ENCODE measurements at places on chromosomes 12 and 14.

DNA sequence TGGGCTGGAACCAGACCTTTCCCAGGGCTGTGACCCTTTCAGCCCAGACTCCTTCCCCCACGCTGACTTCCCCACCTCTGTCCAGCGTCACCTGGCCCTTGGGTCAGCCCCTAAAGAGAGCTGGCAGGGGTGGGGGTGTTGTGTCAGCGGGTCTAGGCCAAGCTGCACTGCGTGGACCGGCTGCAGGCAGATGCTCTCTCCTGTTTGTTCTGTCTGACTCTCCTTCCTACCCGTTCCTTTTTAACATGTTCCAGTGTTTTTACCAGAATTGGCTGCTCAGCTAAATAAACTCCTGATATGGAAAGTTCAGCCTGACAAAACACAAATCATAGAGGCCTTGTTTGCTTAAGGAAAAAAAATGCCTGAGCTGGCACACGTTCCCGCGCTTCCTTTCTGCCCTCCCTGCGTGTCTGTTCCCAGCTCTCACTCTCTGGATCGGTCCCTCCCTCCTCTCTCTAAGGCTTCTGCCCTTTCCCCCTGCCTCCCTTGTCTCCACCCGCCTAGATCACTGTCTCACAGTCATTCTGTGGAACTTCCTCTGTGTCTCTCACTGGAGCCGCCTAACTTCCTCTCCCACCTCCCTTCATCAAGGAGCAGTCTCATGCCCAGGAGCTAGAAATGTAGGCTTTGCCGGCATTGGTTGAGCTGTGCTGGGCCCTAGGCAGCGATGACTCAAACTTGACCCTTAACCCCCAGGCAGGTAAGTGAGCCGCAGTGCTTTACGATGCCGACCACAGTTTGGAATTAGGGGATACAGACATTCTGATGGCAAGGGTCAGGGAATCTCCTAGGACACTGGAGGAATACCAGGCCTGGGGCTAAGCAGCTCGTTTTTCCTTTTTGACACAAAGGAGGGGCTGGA lies 15.5 kb upstream of the MLXIP start:
- peak; percentile 47 for DNase-seq

GRCh38 chr12:89760783-89761182 lies 52.1 kb upstream of the ATP2B1 start:
- DNase-seq, result no peak

GRCh38 chr12:54566792-54567191 lies 17.4 kb downstream of the PDE1B start:
- DNase-seq, result no peak

DNA sequence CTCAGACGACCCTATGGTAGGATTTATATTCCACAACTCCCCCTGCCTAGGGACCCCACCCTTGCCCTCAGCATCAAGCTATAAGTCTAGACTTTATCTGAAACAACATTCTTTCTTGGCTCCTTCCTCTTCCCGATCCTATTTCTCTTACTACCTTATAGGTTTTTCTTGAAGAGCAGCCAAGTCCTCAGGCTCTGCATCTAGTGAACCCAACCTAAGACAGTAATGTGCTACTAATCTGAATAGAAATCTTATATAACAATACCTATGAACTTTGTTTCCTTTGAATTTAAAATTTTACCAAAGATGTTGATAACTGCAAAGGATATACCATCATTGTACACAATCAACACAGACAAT lies 96.7 kb upstream of the BMP4 start:
- no peak for DNase-seq

- peak; percentile 30 for DNase-seq
Observed at GRCh38 chr14:36317650-36318049, 2.8 kb downstream of the MBIP start.

- DNase-seq, result no peak
Observed at GRCh38 chr14:76564471-76565422, 188.8 kb downstream of the ESRRB start.

DNA sequence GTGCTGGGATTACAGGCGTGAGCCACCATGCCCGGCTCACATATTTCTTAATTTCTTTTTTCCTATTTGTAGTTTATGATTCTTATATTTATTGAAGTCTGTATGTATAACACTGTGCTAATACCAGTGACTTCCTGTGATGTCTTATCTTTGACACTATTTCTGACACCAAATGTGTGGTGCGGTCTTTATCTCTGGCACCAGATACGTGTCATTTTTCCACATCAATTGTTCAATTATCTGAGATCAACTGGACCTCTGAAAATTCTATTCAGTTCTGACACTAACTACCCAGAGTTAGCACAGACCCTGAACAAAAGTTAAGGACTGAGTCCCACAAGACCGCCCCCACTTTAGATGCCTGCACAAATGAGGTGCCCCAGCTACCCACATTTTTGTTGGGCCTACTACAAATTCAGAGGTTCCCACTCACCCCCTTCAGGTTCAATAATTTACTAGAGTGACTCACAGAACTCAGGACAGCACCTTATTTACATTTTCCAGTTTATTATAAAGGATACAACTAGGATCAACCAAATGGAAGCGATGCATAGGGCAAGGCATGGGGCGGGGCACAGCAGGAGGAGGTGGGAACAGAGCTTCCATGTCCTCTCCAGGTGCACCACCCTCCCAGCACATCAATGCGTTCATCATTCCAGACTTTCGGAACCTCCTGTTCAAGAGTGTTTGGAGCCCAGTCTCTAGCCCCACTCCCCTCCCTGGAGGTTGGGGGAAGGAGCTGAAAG lies 11.6 kb upstream of the SRSF9 start:
- DNase-seq, result no peak

DNA sequence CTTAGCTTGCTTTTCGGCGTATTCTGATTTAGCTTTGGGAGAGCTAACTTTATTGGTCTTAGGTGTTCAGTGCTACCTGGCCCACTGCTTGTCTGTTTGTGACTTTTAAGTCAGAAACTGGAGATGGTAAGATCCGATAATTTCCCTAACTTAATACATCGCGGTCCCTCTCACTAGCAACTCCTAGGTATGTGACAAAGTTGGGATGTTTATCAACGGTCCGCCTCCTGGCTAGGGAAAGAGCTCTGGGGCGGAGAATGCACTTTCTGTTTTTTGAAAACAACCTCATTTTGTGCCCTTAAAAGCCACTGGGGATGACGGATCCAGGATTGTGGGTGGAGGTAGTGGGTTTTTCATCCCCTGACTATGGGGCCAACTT lies 1.2 kb downstream of the CDKN1B start:
- DNase-seq, result no peak

DNA sequence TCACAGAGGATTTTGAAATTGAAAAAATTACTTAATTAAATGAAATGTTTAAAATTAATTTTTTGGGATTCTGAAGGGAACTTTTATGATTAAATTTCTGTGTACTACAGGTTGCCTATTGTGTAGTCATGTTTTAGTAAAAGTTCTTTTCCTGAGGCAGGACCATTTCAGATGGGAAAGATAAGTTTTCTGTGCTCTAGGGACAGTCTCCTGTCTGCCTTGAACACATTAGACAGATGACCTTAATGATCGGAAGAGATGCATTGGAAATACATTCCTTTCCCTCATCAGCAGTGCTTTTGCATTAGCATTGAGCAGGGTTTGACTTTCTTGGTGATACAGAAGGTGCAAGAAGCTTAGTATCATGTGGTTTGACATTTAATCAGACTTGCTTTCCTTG lies 28.1 kb downstream of the CRADD start:
- no peak for DNase-seq

DNA sequence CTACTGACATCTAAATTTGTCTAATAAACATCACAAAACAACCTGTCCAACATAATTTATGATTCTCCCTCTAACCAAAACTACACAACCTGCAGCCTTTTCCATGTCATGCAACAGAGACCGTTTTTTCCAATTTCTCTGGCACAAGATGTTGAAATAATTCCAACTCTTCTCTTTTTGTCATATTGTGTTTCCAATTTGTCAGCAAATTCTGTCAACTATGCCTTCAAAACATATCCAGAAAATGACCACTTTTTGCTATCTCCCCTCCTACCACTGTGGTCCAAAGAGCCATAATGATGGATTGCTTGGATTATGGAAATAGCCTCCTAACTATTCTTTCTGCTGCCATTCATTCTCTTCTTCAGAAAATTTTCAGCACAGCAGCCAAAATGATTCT lies 31.3 kb upstream of the SSTR1 start:
- DNase-seq, result no peak

DNA sequence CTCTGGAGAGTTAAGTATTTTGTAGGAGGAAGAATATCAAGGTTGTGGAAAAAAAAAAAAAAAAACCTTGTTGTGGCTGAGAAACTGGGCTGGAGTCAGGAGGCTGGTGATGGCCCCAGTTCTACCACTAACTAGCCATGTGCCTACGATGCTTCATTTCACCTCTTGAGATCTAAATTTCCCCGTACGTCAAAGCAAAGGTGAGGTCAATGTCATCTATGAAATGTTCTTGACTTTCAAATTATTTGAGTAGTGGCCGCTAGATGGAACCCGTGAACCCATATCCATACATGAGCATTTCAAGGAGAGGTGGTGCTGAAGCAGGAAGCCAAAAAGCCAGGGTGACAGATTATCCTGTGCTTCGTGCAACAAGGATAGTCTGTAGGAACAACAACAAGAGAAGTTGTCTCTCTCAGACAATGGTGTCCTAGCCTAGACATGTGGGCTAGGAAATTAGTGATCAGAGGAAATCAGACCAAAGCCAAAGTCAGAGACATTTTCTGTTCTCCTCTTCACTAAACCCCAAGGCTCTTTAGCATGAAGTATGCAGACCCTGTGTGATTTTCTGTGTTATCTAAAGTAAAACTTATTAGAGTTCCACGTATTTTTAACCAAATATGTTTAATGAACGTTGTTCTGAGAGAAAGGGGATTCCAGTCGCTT lies 95.5 kb upstream of the ETV6 start:
- peak; percentile 41 for DNase-seq

DNA sequence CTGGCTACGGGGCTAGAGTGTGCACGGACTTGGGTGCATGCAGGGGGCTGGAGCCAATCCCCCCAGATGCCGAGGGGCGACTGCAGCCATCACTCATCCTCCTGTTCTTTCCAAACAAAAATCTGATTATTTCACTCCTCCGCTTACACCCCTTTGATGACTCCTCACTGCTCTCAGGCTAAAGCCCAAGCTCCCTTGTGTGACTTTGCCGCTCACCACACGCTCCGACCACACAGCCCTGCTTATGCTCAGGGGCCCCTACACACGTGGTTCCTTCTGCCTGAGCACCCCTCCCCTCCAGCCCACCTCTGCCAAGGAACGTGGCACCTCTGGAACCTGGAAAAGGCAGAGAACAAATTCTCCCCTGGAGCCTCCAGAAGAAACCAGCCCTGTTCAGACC lies 13.7 kb downstream of the CHFR start:
- DNase-seq, result no peak

DNA sequence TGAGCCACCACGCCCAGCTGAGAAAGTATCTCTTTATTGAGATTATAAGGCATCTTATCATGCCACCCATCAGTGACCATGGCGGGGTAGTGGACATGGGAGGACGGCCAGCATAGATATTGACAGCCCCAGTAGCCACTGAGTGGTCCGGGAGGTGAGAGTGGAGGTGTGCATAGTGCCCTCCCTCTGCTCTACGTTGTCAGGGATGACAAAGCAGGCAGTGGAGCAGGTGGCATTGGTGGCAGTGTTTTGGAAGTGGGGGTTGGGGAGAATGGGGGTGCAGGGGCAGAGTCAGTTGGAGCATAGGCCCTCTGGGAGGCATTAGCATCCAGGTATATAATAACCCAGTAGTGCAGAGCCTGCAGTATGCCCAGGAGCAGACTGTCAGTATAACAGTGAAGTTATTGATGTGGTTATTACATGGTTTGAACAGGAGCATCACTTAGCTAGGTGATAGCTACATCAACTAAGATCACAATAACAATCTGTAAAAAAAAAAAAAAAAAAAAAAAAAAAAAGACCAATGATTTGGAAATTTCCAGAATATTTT lies 41.1 kb downstream of the GNG2 start:
- DNase-seq, result no peak

DNA sequence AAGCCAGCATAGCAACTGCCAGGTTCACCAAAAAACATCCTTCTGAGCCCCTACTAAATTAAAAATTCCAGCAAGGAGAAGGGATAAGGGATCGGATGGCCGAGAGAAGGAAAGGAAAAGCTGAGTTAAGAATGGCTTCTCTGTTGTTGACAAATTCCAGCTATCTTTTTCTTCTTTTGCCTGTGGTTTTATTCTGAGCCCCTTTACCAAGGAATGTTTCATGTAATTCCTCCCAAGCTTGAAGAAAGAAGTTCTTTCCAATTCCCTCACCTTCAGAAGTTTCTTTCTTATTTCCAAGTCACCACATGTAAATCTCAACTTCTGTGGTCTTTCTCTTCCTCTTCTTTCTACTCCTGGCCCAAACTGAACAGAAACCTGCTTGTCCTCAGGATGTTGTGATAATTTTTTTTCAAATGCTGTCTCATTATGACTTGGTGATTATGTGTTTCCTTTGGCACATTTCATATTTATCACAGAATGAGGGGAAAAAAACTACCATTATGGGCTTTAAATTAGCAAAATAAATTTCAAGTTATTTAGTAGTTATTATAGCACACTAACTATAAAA lies 40.0 kb downstream of the FGD6 start:
- peak; percentile 44 for DNase-seq
